ENCODE measurements at places on chromosomes 4 and X.

DNA sequence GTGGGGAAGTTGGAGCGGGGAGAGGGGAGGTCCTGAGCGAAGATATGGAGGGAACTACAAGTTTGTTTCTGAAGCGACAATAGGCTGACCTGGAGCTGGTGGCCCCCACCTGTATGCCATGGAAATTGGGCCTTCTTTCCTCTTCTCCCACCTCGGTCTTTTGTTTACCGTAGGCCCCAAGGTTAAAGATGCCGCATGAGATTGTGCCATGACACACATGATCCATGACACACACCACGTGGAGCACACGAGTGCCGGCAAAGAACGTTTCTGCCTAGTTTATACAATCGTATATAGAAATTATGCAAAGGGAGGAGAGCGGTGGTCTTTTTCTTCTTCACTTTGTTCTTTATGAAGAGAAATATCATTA, 408 bp downstream of the TMEM33 start:
- no peak for DNase-seq

GRCh38 chr4:119721878-119722277, 93.3 kb upstream of the PDE5A start:
- no peak for DNase-seq

DNA sequence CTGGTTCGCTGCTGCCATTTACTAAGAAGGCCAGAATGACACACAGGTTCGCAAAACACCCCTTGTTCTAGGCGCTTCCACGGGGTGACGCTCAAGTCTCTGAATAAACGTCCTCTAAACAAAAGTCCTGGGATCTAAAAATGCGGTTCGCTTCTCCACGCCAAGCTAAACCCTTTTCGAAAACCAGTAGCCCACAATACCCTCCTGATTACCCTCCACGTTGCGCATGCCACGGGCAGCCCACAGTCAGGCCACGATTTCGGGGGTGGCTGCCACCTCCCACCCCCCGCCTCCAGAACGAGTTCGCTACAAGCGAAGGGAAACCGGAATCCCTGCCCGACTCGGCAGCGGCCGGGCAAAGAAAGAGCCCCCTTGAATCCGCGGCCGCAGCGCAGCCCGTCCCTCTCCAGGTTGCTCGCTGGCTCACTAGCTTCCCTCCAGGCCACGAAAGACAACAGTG, 423 bp downstream of the RPL39 start:
- DNase-seq = no peak

GRCh38 chr4:4302416-4302815, 12.4 kb downstream of the ZBTB49 start:
- no peak for DNase-seq

- DNase-seq = no peak
These were observed 12.1 kb downstream of the DOK7 start for GRCh38 chr4:3475041-3475712.

DNA sequence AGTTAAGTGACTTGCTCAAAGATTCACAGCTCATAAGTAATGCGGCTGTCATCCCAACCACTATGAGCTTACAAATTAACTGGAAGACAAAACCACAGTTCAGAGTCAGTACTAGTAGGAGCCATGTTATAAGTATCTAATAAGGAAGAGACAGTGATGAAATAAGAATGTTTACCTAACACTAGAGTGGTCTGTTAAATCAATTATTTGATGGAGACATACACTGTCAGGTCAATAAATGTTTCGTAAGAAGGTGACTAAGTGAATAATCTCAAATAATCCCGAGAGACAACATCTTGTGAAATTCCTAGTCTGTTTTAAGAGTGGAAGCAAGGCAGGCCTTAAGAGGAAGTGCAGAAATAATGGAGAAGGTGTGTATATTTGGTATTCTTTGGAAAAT, 25.8 kb upstream of the AMELX start:
- no peak for DNase-seq

DNA sequence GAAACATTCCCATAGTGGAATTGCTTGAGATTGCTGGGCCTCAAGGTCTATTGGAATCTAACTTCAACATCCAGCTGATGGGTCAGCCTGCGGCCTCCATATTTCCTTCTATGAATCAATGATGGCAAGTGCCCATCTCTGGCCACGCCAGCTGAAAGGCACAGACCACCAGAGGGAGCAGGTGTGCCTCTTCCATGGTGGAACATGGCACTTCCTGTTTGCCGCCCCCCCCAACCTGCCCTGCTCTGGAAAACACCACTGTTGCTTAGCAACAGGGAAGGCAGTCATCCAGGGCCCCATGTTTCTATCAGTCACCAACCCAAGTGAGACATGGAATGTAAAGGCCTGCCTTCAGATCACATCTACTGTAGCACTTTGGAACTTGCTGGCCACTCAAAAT, 11.6 kb downstream of the PAGE4 start:
- DNase-seq = no peak

- no peak for DNase-seq
These were observed 1476.9 kb downstream of the ARAP2 start for GRCh38 chr4:34767407-34767806.

- no peak for DNase-seq
These were observed 591.0 kb upstream of the ATOH1 start for GRCh38 chr4:93237521-93237920.

GRCh38 chr4:113943863-113944262, 35.6 kb downstream of the ARSJ start:
- DNase-seq = no peak

DNA sequence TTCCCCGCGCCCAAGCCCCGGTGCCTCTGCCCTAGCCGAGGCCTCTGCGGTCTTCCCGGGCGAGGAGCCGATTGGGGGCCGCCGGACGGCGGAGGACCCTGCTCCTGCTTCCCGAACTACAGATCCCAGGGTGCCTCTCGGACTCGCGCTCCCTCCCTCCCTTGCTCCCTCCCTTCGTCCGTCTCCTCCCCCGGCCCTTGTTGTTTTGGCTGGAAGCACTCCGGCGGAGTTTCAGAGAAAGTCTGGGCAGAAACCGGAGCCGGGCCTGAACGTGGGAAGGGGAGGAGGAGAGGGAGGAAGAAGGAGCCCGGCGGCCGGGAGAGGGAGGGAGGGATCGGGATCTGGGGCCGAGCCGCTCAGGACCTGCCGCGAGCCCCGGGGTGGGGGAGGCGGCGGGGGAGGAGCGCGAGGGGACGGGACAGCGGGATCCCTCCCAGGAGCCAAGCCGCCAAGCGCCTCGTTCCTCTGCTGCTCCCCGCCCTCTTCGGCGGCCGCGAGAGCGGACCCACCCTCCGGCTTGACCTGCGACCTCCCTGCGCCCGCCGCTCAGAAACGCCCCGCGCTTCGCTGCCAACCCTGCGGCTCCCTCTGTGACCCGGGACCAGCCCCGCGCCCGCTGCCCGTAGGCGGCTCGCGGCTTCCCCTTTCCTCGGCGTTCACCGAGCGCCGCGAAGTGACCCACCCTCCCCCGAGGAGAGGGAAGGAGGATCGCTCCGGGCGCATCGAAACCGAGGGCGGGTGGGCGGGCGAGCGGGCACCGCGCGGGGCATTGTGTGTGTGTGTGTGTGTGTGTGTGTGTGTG, 496 bp upstream of the GAB1 start:
- DNase-seq = peak; percentile 61

GRCh38 chr4:61950625-61951024, 750.5 kb downstream of the ADGRL3 start:
- no peak for DNase-seq

- no peak for DNase-seq
These were observed 21.2 kb upstream of the SLC25A31 start for GRCh38 chr4:127708985-127709384.

DNA sequence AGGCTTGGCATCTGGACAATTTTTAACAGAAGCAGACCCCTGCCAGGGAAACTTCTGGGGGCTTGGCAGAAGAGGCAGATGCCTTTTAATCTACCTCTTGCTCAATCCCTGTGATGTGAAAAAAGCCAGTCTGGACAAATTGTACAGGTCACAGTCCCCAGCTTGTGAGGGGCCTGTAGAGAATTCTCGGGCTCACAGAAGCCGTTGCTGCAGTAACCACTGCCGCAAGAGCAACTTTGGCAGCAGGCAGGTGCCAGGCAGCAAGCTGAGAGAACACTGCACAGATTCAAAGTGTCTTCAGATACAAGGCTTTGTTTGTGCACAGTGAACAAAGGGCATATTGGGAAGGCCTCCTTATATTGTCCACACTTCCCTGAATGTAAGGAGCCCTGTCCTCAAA, 11.7 kb downstream of the GPKOW start:
- no peak for DNase-seq

- no peak for DNase-seq
These were observed 9.6 kb upstream of the DLG3 start for GRCh38 chrX:70434914-70435586.

- no peak for DNase-seq
These were observed 141.1 kb upstream of the WDFY3 start for GRCh38 chr4:85107553-85107952.

DNA sequence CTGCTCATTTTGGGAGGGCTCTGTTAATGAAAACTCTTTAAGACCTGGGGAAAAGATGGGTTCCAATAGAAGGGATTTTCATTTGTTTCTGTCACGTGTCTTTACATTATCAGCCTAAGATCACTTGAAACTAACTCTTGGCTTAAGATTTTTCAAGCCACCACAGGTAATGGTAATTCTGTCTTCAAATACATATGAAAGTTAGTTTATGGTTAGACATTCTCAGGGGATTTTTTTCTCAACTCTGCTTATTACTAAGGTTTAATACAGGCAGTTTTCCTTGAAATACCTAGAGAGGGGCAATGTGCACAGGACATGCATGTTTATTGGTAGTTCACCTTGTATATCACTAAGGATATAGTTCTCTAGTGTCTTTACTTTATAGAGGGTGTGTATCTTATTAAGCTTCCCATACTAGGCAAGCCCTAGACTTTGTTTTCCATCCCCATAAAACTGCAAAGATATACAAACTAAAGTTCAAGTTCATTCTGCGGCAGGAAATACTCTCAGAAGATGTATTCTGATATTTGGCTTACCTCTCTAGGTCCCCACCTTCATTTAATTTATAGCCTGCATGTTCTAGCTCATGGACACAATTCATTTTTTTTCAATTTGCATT, 38.2 kb upstream of the MYOZ2 start:
- no peak for DNase-seq

GRCh38 chrX:53305996-53306937, 24.9 kb upstream of the IQSEC2 start:
- no peak for DNase-seq

GRCh38 chr4:73066928-73067327, 2.6 kb downstream of the COX18 start:
- DNase-seq = no peak

DNA sequence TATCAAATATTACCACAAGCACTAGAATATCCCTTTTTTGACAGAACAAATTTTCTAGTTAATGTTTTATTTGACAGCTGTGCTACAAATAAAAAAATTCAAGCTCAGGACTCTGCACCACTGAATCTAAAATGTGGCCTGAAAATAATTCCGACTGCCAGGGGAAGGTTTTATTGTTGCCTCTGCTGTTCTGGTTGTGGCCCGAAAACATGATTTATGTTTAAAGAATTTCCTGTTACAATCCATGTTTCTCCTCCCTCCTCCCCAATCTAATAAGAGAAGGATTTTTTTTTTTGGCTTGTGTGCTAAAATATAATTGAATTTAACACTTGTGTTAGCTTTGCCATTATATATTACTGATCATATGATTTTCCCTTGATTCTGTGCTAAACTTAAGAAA, 227.8 kb downstream of the DCLK2 start:
- no peak for DNase-seq

DNA sequence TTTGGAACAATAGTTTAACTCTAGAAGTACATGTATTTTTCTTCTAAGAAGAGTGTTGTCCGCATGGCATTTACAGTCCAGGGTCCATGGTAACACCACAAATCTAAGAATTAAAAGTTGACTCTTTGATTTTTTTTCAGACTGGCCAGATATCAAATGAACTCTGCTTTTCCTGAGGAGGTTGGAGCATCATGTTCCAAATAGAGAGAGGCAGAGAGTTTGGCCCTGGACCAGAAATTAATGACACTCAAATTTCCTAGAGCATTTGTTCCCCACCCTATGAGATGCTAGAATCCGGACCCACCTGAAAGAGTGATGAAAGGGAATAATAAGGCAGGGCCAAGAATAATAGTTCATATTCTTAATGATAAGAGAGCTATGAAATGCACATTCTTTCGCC, 47.0 kb upstream of the NAP1L5 start:
- DNase-seq = no peak

- DNase-seq = no peak
These were observed 480.2 kb upstream of the PRKX start for GRCh38 chrX:4193500-4194155.

- DNase-seq = no peak
These were observed 14.0 kb downstream of the ARHGEF6 start for GRCh38 chrX:136766785-136767103.

GRCh38 chr4:181017038-181017437, 1226.2 kb upstream of the TENM3 start:
- no peak for DNase-seq

- no peak for DNase-seq
These were observed 18.9 kb downstream of the CAMK2D start for GRCh38 chr4:113742643-113743042.

- DNase-seq = no peak
These were observed 383.6 kb downstream of the ADGRL3 start for GRCh38 chr4:61583696-61584095.

GRCh38 chrX:150411656-150412055, 48.5 kb downstream of the MAMLD1 start:
- no peak for DNase-seq

- no peak for DNase-seq
These were observed 294.2 kb upstream of the FTHL17 start for GRCh38 chrX:31366041-31366440.

GRCh38 chr4:89410687-89411086, 103.1 kb upstream of the GPRIN3 start:
- no peak for DNase-seq

GRCh38 chr4:110122201-110122600, 76.2 kb downstream of the ELOVL6 start:
- DNase-seq = no peak

- peak; percentile 16 for DNase-seq
These were observed 76.4 kb downstream of the ZFYVE28 start for GRCh38 chr4:2341911-2342652.

DNA sequence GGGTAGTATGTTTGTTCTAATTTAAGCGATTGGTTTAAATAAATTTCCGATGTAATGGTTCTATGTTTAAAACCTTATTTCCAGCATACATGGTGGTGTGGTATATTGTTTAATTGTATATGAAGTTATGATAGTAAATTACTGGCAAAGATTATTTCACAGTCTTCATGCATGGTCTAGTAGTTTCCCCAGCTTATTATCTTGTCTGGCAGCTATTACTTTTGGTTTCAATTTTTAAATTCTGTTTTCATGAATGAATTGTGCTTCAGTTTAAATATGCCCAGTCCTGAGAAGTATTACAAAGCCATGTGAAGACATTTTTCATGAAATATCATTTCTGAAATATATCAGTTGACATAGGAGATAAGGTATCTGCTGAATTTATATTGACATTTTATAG, 6.3 kb downstream of the ALG13 start:
- no peak for DNase-seq
